ENCODE measurements at places on chromosomes 2 and 18.
A peak's percentile ranks its signal among the peaks of the same experiment; 100 is the strongest.

DNA sequence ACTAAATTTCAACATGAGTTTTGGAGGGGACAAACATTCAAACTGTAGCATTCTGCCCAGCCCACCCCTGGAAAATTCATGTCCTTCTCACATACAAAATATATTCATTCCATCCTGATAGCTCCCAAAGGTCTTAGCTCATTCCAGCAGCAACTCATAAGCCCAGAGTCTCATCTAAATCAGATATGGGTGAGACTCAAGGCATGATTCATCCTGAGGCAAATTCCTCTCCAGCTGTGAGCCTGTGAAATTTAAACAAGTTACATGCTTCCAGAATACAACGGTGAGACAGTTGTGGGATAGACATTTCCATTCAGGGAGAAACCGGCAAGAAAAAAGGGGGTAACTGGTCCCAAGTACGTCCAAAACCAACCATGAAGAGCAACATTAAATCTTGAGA lies 43.5 kb upstream of the FAHD2A start:
- DNase-seq: no peak

- DNase-seq: no peak
These were observed 16.5 kb downstream of the AGAP1 start for GRCh38 chr2:235510318-235510717.

DNA sequence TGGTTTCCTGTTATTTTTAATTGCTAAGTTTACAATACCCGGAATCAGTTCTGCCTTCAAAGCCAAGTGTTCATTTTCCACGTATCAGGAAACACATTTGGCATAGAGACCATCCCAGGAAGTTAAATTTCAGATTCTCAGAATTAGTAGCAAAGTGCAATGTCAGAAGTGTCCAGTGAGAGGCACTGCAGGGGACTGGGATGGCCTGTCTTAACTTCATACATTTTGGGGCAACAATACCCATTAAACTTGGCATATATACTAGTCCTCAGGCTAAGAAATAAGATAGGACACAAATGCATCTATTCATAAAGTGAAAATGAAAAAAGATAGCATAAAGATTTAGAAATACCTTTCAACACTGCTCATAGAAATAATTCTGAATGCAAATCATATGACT lies 1.5 kb upstream of the IL1RL2 start:
- no peak for DNase-seq

DNA sequence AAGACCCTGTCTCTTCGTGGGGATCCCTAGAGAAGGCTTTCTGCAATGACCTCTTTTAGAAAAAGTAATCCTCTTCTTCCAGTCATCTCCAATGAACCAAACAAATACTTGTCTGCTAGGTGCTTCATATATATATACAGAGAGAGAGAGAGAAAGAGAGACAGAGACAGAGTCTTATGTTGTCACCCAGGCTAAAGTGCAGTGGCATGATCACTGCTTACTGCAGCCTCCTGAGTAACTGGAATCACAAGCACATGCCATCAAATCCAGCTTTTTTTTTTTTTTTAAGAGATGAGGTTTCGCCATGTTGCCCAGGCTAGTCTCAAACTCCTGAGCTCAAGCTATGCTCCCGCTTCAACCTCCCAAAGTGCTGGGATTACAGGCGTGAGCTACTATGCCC lies 18.6 kb upstream of the PKDCC start:
- no peak for DNase-seq

- DNase-seq: no peak
These were observed 134.5 kb downstream of the NCKAP5 start for GRCh38 chr2:133433455-133434451.

- DNase-seq: no peak
These were observed 106.3 kb downstream of the TTN start for GRCh38 chr2:178700922-178701342.

GRCh38 chr2:26982102-26982742 lies 11.8 kb downstream of the MAPRE3 start:
- peak; percentile 88 for DNase-seq

DNA sequence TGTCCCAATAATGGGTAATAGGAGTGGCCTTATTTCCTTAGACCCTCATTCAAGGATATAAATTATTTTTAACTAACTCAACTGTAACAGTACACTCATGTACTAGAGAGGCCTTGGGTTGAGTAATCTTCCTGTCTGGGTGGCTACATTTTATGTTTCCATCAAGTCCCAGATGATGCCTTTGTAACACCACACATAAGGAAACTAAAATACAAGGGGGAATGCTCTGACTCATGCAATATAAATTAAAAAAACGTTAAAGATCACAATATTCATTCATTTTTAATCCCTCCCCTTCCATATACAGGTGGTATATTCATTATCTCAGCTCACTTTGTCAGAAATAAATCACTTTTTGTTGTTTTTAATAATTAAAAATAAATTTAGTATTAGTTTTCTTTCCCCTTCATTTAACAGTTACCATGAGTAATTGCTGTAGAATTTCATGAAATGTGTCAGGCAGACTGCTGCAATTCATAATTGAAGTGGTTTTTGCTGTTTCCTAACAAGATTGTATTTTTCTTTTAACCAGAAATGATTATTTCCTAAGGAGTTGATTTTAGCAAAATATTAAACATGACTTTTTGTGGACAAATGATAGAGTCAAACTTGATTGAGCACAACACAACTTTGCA lies 1403.6 kb downstream of the SUCLG1 start:
- no peak for DNase-seq

DNA sequence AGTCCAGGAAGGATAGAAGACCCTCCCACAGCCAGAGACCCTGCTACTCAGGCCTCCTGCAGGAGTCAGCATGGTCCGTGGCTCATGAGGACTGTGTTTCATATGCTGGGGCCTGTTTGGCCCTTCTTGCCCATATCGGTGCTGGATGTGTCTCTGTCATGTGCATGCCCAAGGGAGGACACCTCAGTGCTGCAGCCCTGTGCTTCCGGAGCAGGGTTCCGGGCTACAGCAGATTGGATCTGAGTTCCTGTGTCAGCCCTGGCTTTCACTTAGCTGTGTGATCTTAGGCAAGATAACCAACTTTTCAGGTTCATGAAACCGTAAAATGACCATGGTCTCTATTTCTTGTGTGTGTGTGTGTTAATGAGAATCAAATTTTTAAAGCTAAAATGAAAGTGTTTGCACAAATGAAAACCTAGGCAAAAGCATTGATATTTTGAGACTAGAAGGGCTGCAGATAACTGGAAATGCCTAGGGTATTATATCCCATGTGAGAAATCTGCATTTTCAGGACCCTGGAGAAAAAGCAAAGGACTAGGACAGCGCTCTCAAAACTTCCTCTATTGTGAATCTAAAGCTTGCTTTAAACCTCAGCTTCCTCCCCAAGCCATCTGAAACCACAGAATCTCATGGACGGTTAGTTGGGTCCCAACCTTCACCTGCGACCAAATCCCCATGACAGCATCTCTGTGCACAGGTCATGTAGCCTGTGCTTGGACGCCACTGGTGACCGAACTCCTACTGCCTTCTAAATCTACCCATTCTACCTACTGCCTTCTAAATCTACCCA lies 58.8 kb upstream of the CAPN13 start:
- no peak for DNase-seq

GRCh38 chr2:177231270-177231669 lies 18.7 kb downstream of the HNRNPA3 start:
- DNase-seq: no peak

DNA sequence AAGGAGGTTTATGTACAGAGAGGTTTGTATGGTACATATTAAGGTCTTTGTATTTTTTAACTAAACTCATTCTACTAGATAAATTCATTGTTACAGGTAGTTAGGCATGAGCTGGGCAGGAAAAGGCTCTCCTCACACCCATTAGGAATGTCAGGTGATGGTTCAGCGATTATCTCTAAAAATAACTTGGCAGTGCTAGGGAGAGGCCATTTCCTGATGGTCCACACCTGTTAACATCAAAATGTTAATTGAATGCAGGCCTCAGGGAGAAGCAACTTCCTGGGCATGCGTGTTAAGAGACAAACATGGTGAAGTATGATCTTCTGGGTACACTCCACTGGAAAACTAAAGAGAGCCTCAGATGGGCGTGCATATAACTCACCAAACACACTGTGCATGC lies 73.6 kb downstream of the ARL6IP6 start:
- no peak for DNase-seq

Data from NCI-H774 (cell line).